D721Med (cell line): ENCODE measurements at places on chromosomes 13 and 19.

DNA sequence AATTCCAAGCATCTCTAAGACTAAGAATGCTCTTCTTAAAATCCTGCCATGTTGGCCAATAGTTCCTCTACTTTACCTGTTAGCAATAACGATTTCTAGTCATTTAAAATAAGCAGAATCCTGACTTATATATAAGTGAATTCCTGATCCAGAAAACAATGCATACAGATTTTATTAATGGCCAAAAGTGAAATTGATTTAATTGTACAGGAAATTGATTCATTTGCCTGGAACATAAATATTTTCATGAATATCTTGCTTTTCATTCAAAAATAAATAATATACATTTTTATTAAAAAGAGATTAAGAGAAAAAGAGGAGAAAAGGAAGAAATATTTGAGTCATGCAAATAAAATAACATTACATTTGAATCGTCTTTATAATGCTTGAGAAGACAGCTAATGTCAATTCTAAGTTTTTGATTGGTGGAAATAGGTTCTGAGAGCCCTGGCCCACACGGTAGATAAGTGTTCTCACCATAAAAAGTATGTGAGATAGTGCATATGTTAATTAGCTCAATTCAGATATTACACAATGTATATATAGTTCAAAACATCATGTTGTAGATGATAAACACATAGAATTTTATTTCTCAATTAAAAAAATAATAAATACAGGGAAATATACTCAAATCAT lies 323.2 kb upstream of the MIR17HG start:
- no peak for DNase-seq

DNA sequence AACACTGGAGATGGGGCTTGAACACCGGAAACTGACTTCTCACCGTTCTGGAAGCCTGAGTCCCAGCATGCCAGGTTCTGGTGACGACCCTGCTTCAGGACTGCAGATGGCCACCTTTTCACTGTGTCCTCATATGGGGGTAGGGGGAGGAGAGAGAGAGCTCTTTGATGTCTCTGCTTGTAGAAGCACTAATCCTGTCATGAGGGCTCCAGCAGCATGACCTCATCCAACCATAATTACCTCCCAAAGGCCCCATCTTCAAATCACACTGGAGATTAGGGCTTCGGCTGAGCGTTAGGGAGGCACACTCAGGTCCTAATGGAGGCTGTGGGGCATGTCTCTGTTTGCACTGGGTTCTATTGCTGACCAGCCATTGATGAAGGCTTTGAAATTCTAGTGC lies 255.3 kb downstream of the TEX29 start:
- DNase-seq = no peak

DNA sequence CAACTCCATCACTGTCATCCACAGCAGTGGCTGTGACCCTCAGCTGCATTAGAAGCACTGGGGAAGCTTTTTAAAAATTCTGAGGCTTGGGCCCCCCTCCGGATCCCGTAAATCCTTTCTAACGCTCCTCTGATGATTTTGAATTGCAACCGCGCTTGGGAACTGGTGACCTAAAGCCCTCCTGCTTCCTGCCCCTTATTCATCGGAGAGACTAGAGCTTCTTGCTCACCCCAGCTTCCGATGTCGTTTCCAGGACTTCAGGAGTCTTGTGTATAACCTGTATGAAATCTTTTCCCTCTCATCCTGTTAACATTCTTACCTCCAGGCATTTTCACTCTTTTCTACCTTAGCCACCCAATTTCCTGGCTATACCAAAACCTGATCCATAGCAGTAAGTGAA lies 14.8 kb downstream of the ZAR1L start:
- no peak for DNase-seq

- no peak for DNase-seq
Measured at GRCh38 chr13:35514801-35515502, 38.5 kb upstream of the MAB21L1 start.

DNA sequence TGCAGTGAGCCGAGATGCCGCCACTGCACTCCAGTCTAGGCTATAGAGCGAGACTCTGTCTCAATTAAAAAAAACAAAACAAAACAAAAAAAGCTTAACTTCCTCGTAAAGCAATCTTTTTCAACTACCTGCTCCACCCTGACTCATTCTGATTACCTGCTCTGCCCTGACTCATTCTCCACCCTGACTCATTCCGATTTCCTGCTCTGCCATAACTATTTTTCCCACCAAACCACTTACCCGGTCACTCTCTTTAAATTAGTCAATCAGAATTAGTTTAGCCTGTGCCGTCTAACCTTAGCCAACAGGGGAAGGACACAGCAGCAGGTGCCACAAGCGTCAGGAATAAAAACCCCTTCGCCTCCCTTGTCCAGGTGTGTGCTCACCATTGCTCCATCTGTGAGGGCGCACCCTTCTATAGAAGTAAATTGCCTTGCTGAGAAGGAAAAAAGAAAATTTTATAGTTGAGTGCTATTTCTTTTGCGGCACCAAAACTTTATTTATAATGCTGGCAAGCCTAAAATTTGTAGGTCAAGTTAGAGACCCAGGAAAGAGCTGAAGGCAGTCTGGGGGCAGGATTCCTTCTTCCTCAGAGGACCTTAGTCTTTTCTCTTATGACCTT lies 1.7 kb upstream of the IFT88 start:
- DNase-seq = no peak

DNA sequence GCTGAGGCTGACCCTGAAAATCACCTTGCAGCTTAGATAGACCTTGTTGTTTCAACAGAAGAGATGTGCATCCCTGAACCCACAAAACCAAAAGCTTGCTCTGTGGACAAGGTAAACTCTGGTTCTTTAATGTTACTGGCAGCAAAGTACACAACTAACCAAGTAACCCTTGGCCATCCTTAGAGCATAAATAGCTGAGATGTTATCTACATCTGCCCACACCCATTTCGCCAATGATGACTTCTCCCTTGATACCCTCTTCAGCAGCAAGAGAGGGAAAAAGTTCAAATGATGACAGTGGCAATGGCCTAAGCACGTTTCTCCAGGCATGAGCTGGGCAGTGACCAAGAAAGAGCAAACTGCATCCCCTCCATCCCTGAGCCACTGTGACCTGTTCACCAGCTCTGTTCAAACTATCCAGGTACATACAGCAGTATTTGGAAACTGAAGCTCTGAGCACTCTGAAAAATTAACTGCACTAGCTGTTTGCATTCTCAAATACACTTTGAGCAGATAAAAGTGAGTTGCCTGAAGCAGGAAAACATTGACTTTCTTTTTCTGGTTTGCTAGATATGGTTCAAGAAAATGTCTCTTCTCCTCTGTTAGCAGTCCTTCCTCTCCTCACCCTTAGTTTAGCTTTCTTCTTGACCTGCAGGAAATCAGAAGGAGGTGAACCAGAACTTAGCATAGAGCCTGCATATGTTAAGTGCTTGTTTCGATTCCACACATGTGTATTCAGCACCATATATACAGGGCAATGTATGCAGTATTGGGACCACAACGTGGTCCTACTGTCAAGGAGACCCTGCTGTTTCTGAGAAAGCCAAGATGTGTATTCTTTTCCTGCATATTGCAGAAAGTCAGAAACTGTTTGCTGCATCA lies 231.7 kb downstream of the FOXO1 start:
- no peak for DNase-seq

GRCh38 chr13:102172406-102172805 lies 229.4 kb downstream of the FGF14 start:
- DNase-seq = no peak

DNA sequence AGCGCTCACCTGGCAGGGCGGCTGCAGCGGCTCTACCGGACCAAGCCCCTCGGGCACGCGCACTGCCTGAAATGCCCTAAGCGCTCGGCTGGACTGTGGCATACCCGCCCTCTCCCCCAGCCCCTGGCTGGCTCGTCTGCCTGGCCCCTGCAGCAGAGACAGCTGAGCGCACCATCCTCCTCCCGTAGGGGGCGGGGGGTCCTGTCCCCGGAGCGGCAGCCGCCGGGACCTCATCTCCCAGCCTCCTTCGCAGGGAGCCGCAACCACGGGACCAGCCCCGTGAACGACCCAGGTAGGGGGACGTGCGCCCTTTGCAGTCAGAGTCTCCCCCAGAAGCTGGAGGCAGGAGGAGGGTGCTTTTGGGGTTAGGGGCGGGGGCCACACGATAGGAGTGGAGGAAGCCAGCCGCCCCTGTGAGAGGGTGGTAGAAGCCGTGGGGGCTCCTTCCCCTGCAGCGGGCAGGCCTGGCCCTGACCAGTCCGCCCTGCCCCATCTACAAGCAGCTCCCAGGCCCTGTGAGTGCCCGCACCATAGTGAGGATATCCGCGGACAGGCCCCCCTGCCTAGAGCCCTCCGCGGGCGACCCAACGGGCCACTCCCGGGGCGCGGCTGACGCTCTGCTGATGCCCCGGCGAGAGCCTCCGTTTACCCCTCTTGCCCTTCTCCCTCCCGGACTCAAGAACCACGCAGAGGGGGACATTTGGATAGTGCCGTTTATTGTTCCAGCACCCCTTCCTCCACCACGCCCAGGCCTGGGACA lies 34.2 kb downstream of the ZNF787 start:
- no peak for DNase-seq

DNA sequence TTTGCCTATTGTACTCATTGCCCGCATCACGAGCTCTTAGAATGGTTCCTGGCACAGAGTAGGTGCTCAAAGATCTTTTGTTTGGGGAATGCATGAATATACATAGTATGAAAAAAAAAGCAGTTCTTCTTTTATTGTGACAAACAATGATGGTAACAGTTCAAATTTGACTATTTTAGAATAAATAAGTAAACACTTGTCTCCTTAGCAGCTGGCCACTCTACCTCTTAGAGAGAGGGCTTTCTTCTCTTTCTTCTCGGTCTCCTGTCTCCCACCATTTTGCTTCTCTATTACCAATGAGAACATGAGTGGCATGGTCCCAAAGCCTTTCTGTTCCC lies 639 bp upstream of the SLAIN1 start:
- no peak for DNase-seq

DNA sequence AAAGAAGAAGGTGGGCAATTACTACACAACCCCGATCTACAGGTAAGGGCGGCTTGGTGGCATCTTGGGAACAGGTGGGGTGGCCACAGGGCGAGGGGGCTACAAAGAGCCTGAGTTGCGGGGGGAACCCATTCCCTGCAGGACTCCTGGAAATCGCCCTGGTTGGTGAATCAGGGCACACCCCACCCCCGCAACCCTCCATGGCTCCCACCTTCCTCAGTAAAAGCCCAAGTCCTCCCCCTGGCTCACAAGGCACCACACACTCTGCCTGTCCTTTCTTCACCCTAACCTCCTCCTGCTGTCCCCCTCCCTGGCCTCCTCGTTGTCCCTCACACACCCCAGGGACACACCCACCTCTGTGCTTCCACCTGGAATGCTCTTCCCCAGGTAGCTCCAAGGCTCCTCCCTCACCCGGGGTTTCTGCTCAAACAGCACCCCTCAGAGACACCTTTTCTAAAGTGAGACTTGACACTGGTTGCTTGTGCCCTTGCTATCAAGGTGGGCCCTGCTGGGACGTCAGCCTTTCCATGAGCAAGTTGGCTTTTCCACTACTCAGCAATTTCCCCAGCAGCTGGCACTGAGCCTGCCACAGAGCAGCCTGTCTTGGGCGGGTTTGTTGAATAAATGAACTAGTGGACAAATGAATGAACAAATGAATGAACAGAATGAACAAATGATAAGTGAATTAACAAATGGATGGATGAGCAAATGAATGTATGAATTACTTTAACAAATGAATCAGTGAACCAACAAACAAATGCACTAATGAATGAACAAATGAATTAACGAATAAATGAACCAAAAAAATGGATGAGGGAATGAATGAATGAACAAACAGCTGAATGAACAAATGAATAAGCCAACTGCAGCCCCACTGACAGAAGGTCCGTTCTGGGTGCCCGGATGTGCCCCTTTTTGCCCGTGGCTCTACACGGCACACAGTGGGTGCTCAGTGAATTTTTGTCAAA lies 6.2 kb upstream of the MRI1 start:
- DNase-seq = no peak

GRCh38 chr13:39875111-39875987 lies 219.9 kb downstream of the COG6 start:
- DNase-seq = no peak

- no peak for DNase-seq
Measured at GRCh38 chr19:23804676-23805075, 46.0 kb upstream of the ZNF681 start.

DNA sequence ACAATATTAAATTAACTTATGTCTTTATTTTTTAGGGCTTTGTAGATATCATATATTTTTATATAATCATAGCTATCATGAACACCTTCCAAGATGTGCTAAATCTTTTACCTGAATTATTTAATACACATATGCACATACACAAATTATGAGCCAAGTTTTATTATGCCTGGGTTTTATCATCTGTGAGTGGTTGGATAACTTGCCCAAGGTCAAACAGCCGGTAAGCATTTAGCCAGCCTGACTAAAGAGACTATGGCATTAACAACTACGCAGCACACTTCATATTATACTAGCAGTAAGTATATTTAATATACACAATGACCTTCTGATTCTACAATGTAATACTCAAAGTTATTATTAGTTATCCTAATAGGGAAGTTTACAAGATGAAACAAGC lies 132.7 kb downstream of the FREM2 start:
- DNase-seq = no peak

DNA sequence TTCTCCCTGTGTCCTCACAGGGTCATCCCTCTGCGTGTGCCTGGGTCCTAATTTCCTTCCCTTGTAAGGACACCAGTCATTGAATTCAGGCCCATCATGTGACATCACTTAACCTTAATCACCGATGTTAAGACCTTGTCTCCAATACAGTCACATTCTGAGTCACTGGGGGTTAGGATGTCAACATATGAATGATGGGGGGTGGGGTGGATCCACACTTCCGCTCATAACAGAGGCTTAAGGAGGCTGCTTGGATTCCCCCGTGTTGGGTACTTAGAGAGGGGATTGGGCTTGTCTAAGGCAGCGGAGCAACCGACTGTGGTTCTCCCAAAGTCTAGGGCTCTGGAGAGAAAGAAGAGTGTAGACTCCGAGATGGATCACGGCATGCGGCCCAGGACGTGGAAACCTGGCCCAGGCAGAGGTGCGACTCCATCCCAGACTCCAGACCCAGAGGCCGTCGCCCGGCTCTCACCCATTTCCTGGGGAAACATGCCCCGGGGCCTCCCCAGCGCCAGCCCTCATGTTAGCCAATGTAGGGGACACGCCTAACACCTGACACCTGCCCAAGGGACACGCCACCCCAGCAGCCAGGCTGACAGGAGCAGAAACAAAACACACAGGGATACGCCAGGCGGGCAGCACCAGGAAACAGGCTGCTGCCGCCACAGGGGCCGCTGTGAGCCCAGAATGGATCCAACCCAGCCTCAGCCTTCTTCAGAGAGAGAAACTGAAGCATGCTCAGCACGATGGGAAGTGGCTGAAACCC lies 17.1 kb upstream of the IGLON5 start:
- no peak for DNase-seq

DNA sequence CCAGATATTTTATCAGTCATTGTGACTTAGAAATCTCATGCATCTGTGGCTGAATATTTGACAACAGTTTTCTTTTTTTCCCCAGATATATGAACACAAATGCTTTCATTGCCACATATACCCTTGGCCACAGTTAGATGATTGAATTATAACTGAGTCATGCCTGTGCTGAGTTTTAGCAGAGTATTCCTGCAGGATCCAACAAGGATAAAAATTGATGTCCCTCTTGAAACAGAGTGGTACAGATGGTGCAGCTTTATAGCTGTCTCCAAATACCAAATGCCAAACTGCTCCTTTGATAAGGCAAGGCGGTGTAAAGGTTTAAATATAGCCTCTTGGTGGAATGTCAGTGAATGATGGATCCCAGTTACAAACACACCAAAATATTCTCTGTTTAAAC lies 428.5 kb downstream of the GPC6 start:
- no peak for DNase-seq
